Left ventricle myocardium inferior (tissue), 1 donor: ENCODE measurements at places on chromosomes 5 and 9.

DNA sequence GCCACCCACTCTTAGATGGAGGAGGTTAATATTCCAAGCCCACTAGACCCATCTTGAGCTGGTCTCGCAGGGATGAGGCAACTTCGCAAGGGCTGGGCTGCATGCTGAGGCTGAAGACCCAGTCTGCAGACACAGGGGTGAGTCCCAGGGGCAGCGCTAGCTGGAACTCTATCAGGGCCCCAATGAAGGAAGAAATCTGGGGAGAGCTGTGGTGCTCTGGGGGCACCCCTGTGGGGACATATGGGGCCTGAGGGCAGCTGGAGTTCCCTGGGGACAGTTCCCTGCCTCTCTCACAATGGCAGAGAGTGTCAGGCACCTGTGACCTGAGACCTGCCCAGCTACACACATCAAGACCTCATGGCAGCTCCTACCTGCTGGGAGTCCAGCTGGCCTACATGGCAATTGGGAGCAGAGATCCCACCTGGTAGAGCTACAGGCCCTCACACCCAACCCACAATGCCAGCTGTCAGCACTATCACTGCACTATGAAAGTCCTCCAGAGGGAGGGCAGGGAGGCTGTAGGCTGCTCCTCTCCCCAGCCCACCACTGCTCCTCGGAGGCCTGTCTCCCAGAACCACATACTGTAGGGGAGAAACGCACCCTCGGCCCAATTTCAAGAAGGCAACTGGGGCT lies 202.2 kb downstream of the GABBR2 start:
- no peak for DNase-seq

DNA sequence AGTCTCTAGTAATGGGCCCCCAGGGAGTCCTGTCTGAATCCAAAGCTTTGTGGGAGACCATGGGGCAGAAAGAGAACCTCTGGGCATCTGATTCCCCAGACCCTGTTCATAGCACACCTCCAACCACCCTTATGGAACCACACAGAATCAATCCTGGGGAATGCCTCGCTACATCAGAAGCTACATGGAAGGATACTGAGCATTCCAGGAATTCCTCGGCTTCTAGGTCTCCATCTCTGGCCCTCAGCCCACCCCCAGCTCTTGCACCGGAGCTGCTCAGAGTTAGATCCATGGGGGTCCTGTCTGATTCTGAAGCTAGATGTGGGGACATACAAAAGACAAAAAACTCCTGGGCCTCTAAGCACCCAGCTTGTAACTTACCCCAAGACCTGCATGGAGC lies 28.4 kb downstream of the VCP start:
- no peak for DNase-seq

DNA sequence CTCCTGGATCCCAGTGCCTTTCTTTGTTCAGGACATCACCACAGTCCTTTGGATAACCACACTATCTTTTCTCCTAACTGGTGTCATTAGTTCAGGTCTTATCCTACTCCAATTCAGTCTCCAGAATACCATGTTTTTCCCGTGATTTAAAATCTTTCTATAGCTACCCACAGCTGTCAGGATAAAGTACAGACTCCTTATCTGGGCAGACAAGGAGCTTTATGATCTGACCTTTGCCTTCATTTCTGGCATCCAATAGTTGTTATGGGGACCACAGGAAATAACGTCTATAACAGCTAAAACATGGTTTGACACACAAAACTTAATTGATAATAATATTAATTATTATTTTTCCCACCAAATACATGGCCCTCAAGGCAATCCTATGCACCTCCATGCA lies 125.6 kb downstream of the ARL15 start:
- no peak for DNase-seq

DNA sequence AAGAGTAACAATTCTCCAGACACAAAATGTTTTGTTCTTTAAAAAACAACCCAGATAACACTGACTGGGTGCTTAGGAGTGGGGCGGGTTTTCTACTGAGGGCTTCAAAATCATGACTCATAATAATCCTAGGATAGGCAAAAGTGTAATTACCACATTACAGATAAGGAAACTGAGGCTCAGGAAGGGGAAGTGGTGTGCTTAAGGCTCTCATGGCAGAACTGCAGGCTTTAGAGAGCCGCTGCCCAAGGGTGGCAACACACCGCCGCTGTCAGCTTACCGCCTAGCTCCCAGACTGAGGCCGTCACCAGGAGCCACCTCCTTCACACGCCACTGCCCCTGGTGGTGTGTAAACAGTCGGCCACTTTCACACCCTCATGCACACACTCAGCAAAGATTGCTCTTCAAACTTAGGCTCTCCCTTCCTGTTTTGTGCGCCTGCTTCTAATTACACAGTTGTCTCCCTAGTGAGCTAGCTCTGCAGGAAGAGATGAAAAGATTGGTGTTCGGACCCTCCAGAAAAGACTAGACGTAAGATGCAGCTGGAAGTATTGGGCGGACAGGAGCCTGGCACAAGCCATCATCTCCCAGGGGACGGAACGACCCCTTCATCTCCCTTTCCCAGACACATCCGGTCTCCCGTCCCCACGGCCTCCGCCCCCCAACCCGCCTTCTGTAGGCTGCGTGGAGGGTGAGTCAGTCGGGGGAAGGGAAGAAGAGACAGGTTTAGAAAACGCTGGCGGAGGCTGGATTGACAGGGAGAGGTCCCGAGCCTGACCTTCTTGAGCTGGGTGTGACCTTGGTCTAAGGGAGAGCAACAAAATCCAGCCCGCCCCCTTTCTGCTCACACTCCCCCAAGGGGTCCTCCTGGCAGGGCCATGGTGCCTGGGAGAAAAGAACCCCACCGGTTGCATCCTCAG lies 162.7 kb downstream of the SYK start:
- DNase-seq, result no peak

- no peak for DNase-seq
These were observed 32.3 kb downstream of the MACIR start for GRCh38 chr5:103290846-103291245.

DNA sequence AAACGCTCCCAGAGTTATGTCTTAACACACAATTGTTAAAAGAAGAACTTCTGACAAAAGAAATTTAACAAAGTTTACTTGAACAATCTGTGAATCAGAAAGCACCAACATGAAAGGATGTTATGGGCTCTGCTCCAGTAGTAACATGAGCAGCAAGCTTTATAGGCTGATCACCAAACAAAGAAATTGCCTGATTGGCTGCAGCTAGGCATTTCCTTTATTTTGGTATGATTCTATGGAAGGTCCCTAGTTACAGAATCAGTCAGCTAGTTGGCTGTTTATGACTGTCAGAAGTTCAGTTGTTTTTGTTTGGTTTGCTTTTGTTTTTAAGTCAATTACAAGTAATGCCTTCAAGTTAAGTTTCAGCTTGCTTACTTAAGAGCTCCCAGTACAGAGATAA lies 102.4 kb upstream of the SMC2 start:
- no peak for DNase-seq

- DNase-seq, result no peak
These were observed 19.8 kb downstream of the TRIP13 start for GRCh38 chr5:912280-913091.

- no peak for DNase-seq
These were observed 256.6 kb downstream of the TMEM38B start for GRCh38 chr9:105950894-105951293.

DNA sequence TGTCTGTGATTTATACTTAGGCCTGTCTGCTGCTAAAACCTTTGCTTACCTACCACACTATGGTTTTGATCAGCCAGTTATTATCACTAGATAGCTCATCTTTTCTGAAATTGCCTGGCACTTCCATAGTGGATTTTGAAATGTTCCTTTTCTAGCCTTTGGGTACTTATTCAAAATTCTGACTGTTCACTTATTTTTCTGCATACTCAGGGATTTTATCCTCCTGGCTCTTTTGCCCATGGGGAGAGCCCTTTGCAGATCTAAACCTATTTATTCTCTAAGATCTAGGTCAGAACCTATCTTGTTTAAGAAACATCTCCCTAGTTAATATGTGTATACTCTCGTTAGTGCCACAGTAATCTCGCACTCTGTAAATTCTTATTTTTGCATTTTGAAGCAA lies 103.5 kb upstream of the C9orf72 start:
- DNase-seq, result no peak

DNA sequence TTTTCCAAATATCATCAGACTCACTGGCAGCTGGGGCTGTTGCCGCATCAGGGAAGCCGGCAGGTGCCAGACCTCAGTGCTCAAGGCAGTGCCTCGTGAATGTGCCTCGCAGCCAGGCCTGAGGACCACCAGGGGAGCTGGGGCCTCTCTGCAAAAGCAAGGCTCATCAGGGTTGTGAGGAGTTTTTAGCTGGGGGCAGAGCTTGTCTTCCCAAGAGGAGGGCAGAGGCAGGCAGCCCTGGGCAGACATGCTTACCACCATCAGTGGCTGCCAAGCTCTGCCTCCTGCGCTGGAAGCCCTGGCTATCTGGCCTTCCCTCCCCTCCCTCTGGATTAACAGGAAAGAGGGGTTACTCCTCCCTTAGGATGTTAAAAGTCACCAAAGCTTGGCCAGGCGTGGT lies 8.8 kb upstream of the TBC1D9B start:
- no peak for DNase-seq

- DNase-seq, result no peak
These were observed 301.4 kb downstream of the PDE4D start for GRCh38 chr5:59592101-59592500.

DNA sequence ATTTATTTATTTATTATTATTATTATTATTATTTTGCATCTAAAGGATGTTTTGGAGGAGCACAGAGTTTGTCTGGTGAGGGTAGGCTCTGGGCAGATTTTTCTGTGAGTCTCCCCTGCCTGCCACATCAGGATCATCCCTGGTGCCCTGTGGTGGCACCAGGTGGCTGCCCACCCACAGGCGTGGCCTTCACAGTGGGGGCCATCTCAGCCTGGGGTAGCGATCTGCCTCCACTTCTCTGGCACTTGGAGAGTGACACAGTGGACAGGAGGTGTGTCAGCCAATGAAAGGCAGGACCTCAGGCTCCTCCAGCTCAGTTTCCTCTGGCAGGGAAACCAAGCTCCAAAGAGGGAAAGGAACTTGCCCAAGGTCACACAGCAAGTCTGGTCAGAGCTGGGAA lies 30.0 kb downstream of the SLC6A7 start:
- DNase-seq, result no peak

- DNase-seq, result no peak
These were observed 1.8 kb upstream of the AMACR start for GRCh38 chr5:34009610-34010009.

GRCh38 chr5:16612007-16612406 lies 4.8 kb downstream of the RETREG1 start:
- DNase-seq, result no peak

DNA sequence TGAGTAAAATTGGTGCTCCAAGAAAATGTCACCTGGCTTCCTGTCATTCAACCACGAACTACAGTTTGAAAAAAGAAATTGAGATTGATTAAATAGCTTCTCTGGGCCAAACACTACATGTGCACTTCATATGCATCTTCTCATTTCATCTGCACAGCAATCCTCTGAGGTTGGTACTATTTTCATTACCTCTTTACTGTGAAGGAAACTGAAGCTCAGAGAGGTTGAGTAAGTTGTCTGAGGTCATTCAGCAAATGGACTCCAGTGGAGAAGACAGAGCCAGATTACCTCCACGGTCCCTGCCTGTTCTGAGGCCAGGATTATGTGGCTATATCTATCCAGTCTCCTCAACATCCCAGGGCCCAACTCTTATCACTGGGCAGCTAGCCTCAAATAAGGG lies 46.5 kb downstream of the SLC6A7 start:
- DNase-seq, result no peak

- no peak for DNase-seq
These were observed 9.0 kb downstream of the BRINP1 start for GRCh38 chr9:119360237-119360636.

DNA sequence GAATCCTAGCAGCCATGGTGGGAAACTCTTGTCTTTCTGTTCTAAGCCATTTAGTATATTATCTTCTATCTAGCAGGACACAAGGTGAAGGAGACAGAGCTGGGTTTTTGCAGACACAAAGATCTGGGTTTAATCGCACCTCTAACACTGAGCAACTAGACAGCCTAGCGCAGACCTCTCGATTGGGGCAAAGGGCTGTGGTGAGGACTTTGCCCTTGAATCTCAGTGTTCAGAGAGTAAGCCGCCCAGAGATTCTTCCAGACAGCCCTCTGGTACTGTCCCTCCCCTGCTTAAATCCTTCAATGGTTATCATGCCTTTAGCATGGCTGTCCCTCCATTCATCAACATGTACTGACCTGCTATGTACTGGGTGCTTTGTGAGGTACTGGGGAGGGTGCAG lies 128.1 kb downstream of the CRB2 start:
- no peak for DNase-seq

GRCh38 chr9:138074516-138074915 lies 196.9 kb downstream of the CACNA1B start:
- DNase-seq, result no peak

DNA sequence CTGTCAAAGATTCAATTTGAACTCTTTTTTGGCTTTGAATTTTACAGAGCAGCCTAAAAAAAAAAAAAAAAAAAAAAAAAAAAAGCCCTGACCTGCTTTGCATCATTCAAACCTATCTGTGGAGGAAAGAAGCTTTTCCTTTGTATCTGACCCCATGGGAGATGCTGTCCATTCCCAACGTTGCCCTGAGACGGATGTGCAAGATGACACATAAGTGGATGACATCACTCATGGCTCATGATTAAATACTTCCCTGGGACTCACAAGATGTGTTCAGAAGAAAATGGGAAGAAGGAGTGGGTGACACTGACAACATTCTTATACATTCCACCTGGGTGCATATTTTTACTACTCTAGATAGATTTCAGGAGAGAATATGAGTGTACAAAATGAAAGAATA lies 245.7 kb upstream of the ELAVL2 start:
- DNase-seq, result no peak

GRCh38 chr9:136726631-136727191 lies 14.3 kb downstream of the DIPK1B start:
- DNase-seq, result no peak

- no peak for DNase-seq
These were observed 157.7 kb downstream of the BNC2 start for GRCh38 chr9:16712787-16713186.

DNA sequence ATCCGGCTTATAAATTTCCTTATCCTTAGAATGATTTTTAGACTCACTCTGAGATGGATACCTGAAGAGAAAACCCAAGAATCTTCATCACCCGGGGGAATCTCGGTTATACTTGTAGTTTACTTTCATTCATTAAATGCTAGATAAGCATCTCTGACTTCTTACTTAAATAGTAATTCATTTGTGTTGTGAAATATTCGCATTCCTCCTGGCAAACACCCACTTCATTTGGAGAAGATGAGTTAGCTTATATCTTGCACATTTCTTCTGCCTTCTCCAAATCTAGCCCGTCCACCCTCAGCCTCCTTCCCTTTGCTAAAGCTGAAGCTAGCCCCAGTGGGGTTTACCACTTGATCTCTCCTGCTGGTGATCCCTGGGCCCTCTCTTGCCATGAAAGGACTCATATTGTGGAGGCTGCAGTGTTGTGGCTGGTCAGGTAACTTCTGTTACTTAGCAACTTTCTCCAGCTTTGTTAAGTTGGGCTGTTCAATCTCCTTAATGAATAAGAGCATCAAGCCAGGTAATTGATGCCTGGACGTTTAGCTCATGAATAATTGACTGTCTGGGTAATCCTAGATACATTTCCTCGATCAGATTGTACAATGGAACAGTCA lies 11.3 kb upstream of the POU4F3 start:
- no peak for DNase-seq
